IPS-NIHi11 (cell line): ENCODE measurements at places on chromosomes 3 and 15.

GRCh38 chr3:181470349-181470748 lies 241.4 kb upstream of the SOX2 start:
- DNase-seq: no peak

DNA sequence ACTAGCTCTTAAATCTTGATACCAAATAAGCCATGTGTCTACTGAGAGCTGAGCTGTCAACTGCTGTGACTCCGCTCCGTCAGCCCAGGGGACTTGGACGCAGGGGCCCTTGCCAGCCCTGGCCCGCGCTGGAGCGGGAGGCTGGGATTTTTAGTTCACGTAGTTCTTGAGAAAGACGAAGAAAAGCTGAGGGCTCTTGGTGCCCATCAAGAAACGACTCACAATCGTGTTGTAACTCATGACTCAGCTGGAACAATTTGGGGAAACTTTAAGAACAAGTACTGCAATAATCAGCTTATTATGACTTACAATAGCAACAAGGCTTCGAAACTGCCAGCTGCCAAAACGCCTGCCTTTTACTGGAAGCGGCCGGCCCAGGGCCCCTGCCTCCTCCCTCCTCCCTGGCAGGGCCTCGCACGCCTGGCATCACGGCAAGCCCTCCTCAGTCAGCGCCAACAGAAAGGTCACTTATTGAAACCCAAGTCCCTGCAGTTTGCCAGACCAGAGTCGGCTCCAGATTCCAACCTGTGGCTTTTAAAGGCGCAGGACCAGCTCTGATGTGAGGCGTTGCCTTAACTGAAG lies 60.3 kb downstream of the RGMA start:
- DNase-seq: no peak

DNA sequence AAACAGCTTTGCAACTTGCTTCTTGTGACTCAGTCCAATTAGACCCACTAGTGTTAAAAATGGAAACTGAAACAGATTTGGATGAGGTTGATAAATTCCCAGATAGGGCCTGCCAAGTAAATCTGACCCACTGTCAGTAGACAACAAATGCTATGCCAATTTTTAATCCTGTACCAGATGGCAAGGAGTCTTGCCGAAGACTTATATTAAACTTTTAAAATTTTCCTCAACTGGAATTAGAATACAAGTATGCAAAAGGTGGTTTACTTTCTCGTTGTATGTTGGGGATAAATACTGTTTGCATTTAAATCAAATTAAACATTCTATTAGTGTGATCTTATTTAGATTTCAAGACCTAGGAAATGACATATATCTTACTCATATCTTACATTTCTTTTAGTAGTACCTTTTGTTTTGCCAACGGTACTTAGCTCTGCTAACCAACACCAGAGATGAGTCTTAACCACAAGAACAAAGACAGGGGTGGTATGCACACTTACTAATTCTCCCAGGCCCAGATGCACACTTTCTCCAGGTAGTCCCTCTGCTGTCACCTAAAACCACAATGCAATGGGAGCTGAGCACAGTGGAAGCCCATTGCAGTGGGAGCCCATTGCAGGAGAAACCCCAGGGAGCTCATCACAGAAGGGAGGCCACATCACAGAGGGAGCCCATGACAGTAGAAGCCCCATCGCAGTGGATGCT lies 77.8 kb downstream of the WWTR1 start:
- DNase-seq: no peak

- no peak for DNase-seq
Measured at GRCh38 chr3:129481766-129482332, 41.8 kb downstream of the IFT122 start.

DNA sequence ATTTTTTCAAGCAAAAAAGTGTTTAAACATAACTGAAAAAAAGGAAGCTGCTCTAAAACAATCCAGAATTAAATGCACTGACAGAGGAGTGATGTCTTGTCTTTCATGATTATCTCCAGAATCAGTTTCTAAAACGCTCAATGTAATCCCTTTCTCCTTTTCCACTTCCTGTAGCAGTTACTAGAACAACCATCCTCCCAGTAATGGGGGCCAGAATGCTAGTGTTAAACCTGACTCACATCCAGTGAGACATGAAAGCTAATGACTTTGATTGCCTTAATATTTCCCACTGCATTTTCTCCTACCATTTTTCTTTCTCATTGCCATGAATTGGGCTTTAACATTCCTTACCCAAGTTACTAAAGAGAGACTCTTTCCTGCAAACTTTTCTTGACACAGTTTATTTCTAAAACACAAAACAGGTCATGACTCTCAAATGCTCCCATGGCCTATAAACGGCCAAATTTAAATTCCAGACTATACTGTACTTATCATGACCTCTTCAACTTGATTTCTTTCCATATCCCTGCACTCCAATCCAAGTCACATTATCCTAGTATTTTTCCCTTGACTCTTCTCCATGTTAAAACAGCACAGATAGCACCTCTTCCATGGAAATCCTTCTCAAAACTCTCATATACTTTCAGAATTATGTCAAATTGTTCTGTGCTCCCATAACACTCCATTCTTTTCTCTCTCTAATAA lies 341.4 kb downstream of the NAALADL2 start:
- DNase-seq: no peak

DNA sequence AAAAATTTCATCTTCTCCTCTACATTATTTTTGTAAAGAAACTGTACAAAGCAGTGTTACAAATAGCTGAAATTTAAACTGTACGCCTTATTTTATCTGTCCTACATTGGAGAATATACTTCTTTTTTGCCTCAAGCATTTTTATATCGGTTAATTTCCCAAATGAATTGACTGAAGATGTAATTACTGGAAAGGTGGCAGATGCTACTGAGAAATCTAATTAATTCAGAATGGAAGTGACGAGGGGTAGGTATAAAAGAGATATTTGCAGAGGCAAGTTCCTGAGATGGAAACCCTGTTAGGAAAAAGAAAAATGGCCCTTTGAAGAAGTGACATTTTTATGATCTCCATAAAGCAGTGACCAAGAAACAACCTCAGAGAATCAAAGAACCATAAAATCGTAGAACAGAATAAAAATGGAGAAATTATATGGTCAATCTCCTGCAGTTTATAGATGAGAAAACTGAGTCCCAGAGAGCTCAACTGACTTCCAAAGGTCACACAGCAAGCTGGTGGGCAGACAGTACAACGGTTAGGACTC lies 20.4 kb downstream of the RUVBL1 start:
- DNase-seq: no peak
